ENCODE measurements at places on chromosomes 13 and 19.

GRCh38 chr13:87331178-87331577 lies 340.0 kb upstream of the SLITRK5 start:
- no peak for DNase-seq

DNA sequence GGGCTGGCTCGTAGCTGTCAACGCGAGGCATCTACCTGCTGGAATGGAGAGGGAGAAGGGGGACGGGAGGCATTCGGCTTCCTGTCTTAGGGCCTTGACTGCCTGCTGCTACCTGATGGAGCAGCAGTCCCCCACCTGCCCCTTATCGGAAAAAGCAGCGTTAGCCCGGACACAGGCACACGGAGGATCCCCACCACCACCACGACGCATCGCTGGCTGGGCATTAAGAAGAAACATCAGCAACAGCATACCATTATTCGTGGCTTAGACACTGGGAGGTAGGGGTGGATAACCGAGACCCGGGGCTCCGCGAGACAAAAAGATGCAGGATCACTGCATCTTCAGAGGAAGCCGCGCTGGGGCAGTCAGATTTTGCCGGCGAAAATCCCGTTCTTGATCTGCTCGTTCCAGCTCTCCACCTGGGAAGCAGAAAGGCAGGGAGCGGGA lies 1.1 kb downstream of the COX6B2 start:
- no peak for DNase-seq

GRCh38 chr13:75402787-75403186 lies 79.2 kb downstream of the TBC1D4 start:
- DNase-seq, result no peak

DNA sequence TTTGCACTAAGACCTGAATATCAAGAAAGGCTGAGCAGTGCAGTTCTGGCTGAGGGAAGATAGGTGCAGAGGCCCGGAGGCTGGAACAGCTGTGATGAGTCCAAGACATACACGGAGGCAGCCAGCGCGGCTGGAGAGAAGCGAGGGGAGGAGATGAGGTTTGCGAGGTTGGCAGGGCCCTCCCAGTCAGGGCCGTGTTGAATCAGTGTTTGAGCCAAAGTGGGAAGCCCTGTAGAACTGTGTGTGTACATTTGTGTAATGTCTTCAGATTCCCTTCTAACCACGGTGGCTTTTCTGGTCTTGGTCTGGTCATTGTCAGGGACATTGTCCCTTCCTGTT lies 34.9 kb downstream of the PAK4 start:
- no peak for DNase-seq

DNA sequence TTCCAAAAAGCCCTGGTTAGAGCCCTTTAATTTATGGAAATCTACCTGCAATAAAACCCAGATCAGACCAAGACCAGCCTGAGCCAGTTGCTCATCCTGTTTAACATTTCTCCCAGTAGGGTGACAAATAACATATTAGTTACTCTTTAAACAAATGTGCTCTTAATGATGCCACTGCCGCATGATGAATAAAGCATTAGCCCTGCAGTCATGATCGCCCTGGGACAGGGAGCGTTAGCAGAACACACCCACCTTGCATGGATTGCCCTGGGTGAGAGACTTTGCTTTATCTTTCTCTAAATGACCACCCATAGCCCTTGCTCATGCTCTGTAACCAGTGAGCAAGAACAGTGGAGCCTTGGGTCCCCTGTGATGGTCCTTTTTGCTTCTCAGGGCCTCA lies 362.4 kb downstream of the ENOX1 start:
- no peak for DNase-seq

- DNase-seq, result no peak
These were observed 25.8 kb downstream of the LACC1 start for GRCh38 chr13:43905435-43906031.
